ENCODE measurements at places on chromosomes 5 and 9. TPM values are rescaled to one million over a fixed set of nuclear protein-coding genes. Genes with fewer than 3 reads are reported as not detected.

EGFLAM gene
- total RNA-seq, result not detected

- no peak for DNase-seq
Observed at GRCh38 chr5:148625250-148625649, 29.1 kb downstream of the HTR4 start.

- no peak for DNase-seq
Observed at GRCh38 chr5:172583931-172584511, 57.0 kb upstream of the NEURL1B start.

- DNase-seq, result no peak
Observed at GRCh38 chr9:112997236-112997941, 14.6 kb downstream of the ZNF883 start.

DNA sequence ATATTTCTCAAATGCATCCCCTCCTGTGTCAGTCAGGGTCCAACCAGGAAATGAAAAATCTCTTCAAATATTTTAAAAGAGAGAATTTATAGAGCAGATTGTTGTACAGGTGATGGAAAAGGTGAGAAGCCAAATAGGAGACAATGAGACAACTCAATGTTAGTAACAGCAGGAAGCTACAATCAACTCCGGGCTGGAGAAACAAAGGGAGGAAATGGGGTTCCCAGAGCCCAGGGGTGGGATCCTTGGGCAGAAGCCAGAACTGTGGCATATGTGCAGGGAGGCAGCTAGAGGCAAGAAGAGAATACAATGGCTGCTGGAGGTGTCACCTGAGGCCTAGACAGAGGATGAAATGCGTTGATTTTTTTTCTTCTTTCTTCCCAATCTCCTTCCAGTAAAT is 361.8 kb upstream of the ACTBL2 start:
- DNase-seq, result no peak

DNA sequence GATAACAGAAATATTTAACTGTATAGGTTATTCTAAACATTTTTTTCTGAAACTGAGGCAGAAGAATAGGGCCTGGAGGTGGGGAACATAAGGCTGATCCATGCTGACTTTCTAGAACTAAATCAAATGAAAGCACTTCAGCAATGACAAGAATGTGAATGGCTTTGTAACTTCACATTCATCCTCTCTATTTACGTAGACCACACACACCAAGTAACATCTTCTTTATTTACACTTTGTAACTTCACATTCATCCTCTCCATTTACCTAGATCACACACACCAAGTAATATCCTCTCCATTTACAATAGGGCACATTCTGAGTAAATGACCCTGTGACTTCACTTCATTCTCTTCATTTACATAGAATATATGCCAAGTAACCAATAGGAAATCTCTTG is 251.8 kb upstream of the CDH9 start:
- DNase-seq, result no peak

MYOT gene
- total RNA-seq, result not detected

DNA sequence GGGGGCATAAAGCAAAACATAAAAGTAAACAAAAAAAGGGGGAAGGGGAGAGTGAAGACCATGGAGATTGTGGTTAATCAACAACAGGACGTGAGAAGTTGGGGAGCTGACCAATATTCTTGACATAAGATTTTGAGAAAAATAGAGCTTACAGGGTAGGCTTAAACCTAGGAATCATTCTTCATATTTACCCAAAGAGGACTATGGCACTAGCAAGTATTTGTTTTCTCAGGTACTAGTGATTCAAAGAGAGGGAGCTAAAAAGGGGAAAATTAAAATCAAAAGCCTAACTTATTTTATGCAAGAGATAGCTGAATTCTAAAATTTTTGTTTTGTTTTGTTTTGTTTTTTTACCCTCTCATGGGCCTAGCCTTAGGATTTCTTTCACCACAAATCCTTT is 427.5 kb downstream of the PIK3R1 start:
- DNase-seq, result no peak

DNA sequence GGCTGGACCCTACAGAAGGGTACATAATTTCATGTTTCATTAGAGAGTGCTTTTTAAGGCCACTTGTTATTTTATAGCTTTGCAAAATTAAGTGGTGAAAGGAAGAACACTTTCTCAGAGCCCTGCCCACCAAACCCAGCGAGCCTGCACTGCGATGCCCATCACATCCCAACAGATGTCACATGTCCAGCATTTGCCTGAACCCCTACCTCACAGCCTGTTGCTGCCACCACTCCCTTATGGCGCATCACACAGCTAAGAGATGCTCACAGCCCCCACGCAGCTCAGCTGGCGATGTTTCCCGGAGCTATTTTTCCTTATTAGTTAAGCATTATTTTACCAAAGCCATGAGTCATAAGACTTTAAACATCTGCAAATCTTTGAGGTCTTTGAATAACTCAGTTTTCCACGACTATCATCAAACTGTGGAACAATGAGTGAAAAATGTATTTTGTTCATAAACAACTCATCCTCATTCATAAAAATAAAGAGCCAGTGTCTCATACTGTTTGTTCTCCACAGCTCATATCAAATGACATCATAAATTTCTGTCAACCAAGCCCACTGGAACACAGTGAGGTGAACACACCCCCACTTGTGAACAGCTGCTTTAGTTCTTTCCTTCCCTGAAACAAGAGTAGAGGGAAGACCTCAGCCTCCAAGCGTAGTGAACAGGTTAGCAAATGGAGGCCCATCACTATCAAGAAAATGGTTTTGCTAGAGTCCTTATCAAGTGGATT is 104.9 kb downstream of the SYK start:
- DNase-seq, result no peak

LRRC70 gene
- 0.86 TPM for total RNA-seq

DNA sequence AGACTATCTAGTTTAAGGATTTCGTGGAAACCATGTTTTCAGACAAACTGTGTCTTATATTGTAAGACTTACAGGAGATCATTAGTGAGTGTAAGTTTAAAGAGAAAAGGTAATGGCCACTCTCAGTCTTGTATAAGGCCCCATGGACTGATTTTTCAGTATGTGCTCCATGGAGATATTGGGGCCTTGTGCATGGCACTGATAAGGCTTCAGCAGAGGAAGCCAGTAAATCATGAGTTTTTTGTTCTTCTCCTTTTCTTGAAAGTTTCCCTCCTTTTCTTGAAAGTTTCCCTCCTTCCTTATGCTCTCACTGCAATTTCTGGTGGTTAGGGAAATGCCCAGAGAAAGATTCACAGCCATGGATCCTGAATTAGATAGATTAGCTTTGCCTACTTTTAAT is 471.3 kb downstream of the LRRC70 start:
- no peak for DNase-seq

DNA sequence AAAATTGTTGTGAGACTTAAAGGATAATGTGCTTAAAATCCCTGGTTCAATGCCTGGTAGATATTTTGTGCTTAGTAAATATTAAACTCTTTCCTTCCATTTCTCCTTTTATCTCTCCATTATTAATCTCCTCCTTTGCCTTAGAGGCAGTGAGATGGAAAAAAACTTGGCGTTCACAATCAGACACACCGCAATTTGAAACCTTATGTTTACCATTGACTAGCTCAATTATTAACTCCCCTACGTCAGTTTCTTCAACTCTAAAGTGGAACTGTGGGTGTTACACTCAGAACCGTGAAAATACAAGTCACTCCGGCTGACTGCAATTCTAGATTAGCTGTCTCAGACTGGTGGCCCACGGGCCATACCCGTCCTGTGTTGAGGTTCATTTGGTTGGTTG is 327.2 kb downstream of the DEPDC1B start:
- DNase-seq, result no peak

GRCh38 chr5:39698838-39699560 is 274.2 kb upstream of the DAB2 start:
- no peak for DNase-seq

BHMT2 gene
- not detected for total RNA-seq

LCN2 gene
- not detected for total RNA-seq

ANKRD18B gene
- not detected for total RNA-seq

DNA sequence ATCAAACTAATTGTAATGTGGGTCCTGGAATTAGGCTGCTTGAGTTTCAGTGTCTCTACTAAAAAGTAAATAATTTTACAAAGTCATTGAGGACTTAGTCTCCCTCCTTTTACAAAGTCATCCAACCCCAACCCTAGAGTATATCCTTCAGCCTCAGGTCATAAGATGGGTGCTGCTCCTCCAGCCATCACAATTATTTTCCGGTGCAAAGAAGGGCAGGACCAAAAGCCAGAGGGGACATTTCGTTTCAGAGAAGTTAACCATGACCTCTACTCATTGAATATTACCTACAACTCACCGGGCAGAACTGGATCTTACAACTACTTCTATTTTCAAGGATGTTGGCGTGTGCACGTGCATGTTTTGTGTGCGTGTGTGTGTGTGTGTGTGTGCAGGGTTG is 60.5 kb upstream of the TNFSF8 start:
- no peak for DNase-seq

DNA sequence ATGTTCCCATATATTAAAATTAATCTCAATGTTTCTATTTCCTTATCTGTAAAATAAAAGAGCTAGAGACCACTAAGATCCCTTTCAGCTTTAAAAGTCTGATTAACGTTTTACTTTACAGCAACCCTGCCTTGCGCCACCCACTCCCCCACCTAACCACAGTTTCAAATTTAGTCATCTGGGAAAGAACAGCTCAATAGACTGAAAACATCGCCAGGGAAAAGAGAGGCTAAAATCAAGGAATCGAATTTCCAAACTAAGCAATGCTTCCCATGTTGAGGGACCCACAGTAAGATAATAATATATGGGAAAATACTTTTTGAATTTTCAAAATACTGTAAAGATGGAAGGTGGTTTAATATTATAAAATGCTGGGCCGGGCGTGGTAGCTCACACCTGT is 6.6 kb downstream of the SAXO1 start:
- DNase-seq, result no peak

GRCh38 chr9:115777610-115778009 is 376.0 kb upstream of the PAPPA start:
- DNase-seq, result no peak

DNA sequence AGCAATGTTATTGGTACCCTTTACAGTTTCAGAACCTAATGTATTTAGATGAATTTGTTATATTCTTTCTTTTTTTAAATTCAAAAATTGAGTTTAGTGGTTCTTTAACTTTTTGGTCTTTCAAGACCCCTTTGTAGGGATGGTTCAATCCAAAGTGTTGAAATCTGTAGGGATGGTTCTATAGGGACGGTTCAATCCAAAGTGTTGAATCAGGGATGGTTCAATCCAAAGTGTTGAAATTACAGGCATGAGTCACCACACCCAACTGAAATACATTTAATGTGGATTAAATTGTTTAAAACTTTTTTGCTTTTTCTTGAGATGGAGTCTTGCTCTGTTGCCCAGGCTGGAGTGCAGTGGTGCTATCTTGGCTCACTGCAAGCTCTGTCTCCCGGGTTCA is 30.6 kb downstream of the SNX2 start:
- no peak for DNase-seq

DNA sequence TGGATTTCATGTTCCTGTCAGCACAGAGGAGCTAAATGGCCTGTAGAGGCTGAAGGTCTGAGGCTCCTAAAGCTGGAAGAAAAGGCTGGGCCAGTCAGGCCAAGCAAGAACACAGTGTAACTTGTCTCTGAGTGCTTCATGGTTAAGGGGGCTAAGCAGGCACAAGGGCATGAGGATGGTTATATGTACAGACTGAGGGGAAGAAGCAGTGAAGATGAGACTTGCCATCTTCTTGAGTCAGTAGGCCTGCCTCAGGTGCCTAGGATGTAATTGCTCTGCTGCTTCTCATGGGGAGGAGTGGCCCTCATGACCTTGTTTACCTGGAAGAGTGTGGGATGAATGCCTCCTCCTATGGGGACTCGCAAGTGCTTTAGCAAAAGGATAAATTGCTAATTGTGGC is 8.7 kb upstream of the PSMD5 start:
- no peak for DNase-seq

DNA sequence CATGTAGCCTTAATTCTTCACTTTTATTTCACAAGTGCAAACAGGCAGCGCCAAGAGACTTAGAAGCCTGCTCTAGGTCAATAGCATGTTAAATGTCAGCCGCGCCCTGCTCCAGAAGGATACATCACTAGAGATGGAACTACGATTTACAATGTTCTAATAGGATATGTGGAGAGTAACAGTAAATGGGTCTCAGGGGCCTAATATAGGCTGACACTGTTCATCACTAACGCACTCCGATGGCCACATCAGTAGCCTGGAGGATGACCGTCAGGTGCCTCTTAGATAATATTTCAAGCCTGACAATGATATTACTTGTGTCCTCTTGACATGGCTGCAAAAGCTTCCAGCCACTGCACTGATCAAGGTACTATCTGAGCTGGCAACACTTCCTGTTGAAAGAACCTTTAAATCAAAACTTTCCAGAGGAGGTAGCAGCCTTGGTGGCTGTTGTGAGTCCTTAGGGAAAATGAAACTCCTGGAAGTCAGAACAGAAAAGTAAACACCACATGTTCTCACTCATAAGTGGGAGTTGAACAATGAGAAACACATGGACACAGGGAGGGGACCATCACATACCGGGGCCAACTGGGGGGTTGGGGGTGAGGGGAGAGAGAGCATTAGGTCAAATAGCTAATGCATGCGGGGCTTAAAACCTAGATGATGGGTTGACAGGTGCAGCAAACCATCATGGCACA is 35.0 kb downstream of the PTTG1 start:
- no peak for DNase-seq

DNA sequence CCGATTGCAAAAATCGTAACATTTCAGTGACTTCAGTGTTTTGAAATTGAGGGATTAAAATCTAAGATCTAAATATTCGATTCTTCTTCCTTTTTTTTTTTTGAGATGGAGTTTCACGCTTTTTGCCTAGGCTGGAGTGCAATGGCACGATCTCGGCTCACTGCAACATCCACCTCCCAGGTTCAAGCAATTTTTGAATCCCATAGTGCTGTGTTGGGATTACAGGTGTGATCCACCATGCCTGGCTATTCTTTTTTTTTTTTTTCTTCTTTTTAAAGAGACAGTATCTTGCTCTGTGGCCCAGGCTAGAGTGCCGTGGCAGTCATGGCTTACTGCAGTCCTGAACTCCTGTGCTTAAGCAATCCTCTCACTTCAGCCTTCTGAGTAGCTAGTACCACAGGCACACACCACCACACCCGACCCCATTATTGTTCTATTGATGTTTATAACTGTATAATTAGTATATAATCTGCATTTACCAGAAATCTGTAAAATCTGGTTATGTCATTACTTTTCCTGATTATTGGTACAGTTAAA is 42.7 kb downstream of the NSD1 start:
- no peak for DNase-seq

DNA sequence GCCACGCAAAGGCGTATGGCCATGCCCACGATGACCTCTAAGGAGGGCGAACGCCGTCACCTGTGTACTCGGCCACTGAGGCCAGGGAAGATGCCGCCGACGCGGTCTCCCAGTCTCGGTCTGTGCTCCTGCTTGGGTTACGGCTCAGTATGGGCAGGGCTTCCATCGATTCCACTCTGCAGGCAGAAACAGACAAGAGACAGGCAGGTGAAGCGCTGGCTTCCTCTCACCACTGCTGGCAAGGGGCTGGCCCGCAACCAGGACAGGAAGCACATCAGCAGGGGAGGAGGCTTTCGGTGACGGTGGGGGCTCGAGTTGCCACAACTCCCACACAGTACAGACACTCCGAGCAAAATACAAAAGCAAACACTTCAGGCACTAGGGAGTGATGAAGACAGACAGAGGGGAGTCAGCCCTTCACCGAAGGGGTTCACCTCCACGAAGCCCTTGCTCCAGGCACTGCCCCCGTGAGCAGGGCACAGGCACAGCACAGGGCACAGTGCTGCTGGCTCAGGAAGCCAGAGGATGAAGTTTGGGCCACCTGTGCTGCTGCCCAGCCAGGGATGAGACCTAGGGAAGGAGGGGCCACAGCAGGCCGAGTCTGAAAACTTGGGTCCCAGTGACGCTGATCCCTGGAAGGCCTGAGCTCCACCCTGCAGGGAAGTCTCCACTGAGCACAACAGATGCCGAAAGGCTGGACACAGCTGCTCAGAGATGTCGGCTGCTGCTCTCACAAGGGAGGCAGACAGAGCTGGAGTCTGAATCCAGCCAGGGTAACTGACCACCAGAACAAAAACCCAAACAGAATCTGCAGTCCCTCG is 91.3 kb downstream of the CAMSAP1 start:
- DNase-seq, result peak; percentile 50

All from activated naive CD8-positive, alpha-beta T cell treated with anti-CD3 and anti-CD28 coated beads, Interleukin-2, amount 10 ng/mL, durations not matched to agents 7 days and 5 days (primary cell).